ENCODE measurements at places on chromosomes 7 and 10.

DNA sequence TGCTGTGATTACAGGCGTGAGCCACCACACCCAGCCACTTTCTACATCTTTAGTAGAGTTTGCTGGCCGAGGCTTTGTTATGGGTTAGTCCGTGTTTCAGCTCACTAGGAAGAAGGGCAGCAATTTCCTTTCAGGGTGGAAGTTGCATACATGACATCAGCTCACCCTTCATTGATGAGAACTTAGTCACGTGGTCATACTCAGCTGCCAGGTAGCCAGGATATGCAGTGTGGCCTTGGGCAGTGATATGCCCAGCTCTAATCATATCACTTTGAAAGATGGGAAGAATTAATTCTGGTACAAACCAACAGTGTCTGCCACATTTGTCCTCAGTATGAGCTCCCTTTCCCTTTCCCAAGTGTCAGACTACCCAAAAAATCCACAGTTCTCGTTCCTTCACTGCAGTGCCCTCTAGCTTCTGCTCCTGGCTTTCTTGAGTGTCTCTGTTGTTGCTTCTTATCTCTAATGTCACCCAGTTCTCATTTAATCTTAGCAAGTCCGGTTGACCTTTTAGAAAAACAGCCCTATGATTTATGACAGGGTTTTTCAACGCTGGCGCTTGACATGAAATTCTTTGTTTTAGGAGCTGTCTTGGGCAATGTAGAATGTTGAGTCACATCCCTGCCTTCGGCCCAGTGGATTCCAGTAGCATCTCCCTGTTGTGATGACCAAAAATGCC, 108.7 kb upstream of the ITGB1 start:
- DNase-seq: no peak

DNA sequence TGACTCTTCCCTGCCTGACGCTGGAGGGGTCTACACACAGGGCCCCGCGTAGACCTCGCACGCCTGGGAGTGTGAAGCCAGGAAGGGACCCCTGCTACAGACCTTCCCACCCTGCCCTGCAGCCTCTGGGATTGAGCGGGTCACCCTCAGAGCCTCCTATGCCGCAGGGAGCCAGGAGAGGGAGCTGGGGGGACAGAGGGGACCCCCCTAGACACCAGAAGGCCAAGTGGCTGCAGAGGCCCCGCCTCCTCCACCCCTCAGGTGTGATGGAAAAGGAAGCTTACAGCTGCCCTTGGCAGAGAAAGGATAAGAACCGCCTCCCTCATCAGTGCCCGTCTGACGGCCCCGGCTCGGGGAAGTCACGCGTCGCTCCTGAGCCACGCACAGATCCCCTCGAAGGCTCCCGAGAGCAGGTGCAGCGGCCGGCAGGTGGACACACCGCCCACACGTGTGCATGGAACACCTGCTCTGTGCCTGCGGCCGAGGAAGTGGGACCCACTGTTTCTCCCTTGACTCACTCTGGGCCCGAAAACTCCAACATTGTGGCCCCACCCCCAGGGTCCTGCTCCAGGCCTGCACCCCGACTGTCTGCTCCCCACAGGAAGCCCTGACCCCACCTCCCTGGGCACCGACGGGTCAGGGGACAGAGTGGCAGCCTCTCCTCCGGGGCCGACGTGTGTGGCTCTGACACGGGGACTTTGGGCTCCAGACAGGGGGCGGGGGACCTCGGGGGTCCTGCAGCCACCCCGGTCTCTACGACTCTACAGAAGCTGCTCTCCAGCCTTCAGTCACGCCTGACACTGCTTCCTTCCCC, 73.3 kb downstream of the MICALL2 start:
- no peak for DNase-seq

- no peak for DNase-seq
Measured at GRCh38 chr7:28956608-28957063, 1.5 kb downstream of the TRIL start.

DNA sequence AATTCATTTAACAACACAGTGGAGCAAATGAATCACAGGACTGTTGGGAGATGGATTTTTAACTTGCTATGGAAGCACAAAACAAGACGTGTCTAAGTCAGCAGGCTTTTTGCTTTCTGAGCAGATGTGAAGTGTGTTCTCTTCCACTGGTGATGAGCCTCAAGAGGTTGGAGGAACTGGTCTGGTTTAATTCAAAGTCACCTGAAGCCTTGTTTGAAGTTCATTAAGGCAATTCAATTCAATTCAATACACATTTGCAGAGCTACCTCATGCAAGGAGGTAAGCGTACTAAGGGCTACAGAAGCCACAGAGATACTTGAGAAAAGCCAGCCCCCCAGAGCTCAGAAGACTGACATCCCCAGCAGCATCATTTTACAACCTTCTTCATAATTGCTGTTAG, 68.4 kb upstream of the PALS2 start:
- no peak for DNase-seq

GRCh38 chr10:78579995-78580394, 488.8 kb upstream of the ZMIZ1 start:
- no peak for DNase-seq
